ENCODE measurements at places on chromosomes 12 and 14. TPM values are rescaled to one million over a fixed set of nuclear protein-coding genes. Genes with fewer than 3 reads are reported as not detected.

The APOF gene
- not detected for total RNA-seq

The AQP2 gene
- not detected for total RNA-seq

The KIF26A gene
- total RNA-seq = 6.3 TPM

The KRT1 gene
- 2.1 TPM for total RNA-seq

The TAS2R42 gene
- total RNA-seq = not detected

The WNT1 gene
- not detected for total RNA-seq

The HPD gene
- not detected for total RNA-seq

The REP15 gene
- total RNA-seq = 1.0 TPM

The CBLN3 gene
- total RNA-seq = under 0.01 TPM

The OR4E2 gene
- not detected for total RNA-seq

The EAPP gene
- total RNA-seq = 43.3 TPM

The RASSF8 gene
- 29.7 TPM for total RNA-seq

The GPR137C gene
- 1.6 TPM for total RNA-seq

The TWF1 gene
- total RNA-seq = 33.4 TPM

The CLECL1 gene
- not detected for total RNA-seq

The RDH5 gene
- 19.8 TPM for total RNA-seq

The FAM186B gene
- total RNA-seq = not detected

The CCDC60 gene
- not detected for total RNA-seq

The FIGNL2 gene
- total RNA-seq = 1.0 TPM

The OAS1 gene
- 8.9 TPM for total RNA-seq

The TPPP2 gene
- not detected for total RNA-seq

The CEBPE gene
- total RNA-seq = under 0.01 TPM

The PMCH gene
- total RNA-seq = not detected

The MMAB gene
- 18.3 TPM for total RNA-seq

The ACSM4 gene
- not detected for total RNA-seq

The SOS2 gene
- total RNA-seq = 45.9 TPM

The ABCD4 gene
- 28.7 TPM for total RNA-seq

The TBX3 gene
- total RNA-seq = 16.7 TPM

All from skeletal muscle tissue (tissue), 5 donors.